ENCODE measurements at places on chromosomes 3 and 15. TPM values are rescaled to one million over a fixed set of nuclear protein-coding genes. Genes with fewer than 3 reads are reported as not detected.

GRCh38 chr3:48047841-48048464 lies 31.7 kb upstream of the MAP4 start:
- H3K36me3 ChIP-seq = no peaks in the 10 kb centered on the region
- no peaks in the 10 kb centered on the region for H3K4me1 ChIP-seq
- no peaks in the 10 kb centered on the region for H3K27me3 ChIP-seq

GRCh38 chr3:126481808-126482502 lies 6.3 kb upstream of the ZXDC start:
- H3K27ac ChIP-seq = no peak overlapping the region
- DNase-seq = no peak
- no peaks in the 10 kb centered on the region for H3K36me3 ChIP-seq
- no peaks in the 10 kb centered on the region for H3K27me3 ChIP-seq
- H3K4me3 ChIP-seq = no peak overlapping the region
- H3K4me1 ChIP-seq = peaks cover 22% of the 10 kb centered on the region

DNA sequence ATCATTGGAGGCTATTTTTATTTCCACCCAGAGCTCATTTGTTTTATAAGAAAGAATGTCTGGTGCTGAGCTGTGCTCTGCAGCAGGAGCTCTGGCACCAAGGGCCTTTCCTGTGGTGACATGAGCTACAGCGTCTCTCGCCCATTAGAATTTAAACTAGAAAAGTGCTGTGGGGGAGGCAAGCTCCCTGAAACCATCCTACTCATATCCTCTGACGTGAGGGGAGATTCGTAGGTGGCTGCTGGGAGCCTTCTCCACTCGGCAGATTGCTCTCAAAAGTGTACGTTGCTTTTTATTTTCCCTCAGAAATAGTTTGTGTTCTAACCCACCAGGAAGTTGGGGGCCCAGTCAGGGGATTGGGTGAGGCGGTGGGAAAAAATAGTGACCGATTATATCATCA lies 76.3 kb upstream of the ARHGEF3 start:
- 0 out of 2 replicates have a peak, but pooled peaks cover 2% of the 10 kb centered on the region for H3K4me1 ChIP-seq
- DNase-seq = no peak
- no peak overlapping the region for H3K4me3 ChIP-seq
- H3K27me3 ChIP-seq = no peaks in the 10 kb centered on the region

GRCh38 chr15:76078285-76078877 lies 18.6 kb downstream of the TMEM266 start:
- H3K27me3 ChIP-seq = no peaks in the 10 kb centered on the region
- no peak overlapping the region for H3K27ac ChIP-seq
- no peaks in the 10 kb centered on the region for H3K4me1 ChIP-seq
- H3K36me3 ChIP-seq = no peaks in the 10 kb centered on the region

DNA sequence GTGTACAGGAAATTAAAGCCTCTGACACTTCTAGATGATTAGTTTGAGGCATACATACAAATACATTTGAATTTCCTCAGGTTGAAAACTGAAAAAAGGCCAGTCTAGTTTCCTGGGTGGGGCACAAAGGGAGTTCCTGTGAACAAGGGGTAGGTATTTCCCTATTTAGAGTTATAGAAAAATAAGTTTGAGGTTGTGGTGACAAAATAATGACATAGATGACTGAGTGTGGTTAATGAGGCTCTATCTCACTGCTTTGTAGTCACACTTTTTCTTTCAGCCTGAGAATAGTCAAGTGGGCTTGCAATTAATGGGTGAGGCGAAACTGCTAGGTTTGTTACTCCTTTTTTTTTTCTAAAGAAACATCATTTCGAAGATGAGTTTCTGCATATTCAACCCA lies 4.3 kb downstream of the SLCO3A1 start:
- no peak for DNase-seq
- peaks cover 9% of the 10 kb centered on the region for H3K4me1 ChIP-seq
- H3K27ac ChIP-seq = no peak overlapping the region

DNA sequence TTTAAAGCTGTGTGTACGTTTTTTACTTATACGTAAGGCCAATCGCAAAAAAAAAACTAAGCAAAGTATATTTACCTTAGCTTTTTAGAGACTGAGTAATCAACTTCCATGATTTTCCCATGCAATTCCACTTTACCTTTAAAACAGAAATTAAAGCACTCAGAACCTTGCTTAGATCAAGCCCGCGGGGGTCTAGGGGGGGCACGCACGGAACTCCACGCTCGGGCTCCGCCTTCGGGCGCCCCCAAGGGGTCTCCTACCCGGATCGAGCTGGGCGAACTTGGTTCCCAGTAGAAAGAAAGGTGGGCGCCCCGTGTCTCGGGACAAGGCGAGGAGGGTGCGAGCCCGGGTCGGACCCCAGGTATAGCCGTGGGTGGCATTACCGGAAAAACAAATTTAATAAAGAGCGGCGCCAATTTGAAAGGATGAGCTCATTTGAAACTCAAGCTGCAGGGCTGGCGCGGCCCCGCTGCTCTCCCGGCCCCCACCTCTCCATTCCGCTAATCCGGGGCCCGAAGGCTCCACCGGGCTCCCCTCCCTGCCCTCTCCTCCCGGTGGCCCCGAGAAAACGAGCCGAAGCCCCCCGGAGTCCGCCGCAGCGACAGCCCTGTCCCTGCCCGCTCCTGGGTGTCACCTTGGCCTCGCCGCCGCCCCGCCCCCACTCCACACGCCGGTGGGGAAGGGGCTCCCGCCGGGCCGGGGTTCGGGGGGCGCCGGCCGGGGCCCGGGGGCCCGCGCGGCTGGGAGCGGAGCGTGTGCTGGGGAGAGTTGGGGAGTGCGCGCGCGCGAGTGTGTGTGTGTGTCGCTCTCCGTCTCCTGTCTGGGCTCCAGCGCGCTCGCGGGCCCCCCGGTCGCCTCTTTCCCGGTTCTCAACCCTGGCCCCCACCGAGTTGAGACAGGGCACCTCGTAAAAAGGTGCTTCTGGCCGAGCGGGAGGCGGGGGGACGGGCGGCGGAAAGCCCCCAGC lies 1.5 kb downstream of the IGF2BP2 start:
- peaks cover 6% of the 10 kb centered on the region for H3K27me3 ChIP-seq
- H3K4me3 ChIP-seq = peak overlapping the region; percentile 99
- DNase-seq = peak; percentile 69
- peaks cover 2% of the 10 kb centered on the region for H3K36me3 ChIP-seq

DNA sequence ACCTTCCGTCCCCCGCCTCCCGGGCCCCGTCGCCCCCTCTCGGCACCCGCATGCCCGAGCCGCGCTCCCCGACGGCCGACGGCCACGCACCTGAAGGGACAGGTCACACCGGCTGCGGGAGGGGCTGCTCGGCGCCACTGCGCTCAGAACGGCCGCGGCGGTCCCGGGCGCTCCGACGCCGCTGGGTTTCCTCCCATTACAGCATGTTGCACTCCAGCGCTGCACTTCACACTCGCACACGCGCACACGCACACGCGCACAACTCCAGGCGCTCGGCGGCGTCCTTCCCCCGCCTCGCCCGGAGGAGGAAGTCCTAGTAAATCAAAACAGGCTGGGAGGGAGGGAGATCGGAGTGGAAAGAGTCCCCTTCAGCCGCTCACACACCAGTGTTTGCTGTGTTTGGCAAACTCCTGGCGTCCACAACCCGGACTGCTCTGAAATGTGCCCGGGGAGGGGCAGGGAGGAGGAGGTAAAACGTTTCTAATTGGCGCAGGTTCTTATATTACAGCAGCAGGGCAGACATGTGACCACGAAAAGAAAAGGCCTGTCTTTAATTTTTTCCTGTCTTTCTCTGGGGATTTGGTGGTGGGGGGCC lies 76.7 kb upstream of the VGLL4 start:
- H3K36me3 ChIP-seq = no peaks in the 10 kb centered on the region
- no peaks in the 10 kb centered on the region for H3K27me3 ChIP-seq
- peaks cover 3% of the 10 kb centered on the region for H3K4me1 ChIP-seq
- H3K27ac ChIP-seq = no peak overlapping the region
- H3K4me3 ChIP-seq = peak overlapping the region; percentile 81

- no peaks in the 10 kb centered on the region for H3K27me3 ChIP-seq
- DNase-seq = no peak
- no peak overlapping the region for H3K4me3 ChIP-seq
- H3K27ac ChIP-seq = no peak overlapping the region
Measured at GRCh38 chr3:108283006-108283405, 13.3 kb upstream of the HHLA2 start.

GRCh38 chr15:40763801-40764628 lies at the start of gene GCHFR:
Gene GCHFR, plus strand, starts transcription at chr15:40764068. Its CDS starts 113 bp downstream, at chr15:40764181.
- H3K36me3 ChIP-seq = no peaks in the 10 kb centered on the region
- no peak within 1 kb of the TSS for H3K27ac ChIP-seq
- peaks cover 15% of the 10 kb centered on the region for H3K4me1 ChIP-seq
- DNase-seq = peak; percentile 86

DNA sequence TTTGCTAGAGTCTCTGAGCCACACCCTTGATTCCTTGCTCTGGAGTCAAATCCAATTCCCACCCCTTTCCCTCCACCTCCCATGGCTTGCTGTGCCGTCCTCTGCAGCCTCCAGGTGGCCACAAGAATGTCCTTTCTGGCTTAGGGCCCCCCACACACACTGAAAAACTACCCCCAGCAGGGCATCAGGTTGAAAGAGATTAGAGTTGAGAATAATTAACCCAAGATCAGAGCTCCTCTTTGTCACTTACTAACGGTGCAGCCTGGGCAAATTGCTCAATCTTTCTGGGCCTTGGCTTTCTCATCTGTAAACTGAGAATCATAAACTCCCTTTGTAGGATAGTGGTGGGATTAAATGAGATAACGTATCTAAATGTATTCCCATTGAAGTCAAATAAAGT lies 78.5 kb downstream of the MRPL46 start:
- no peaks in the 10 kb centered on the region for H3K36me3 ChIP-seq
- H3K27me3 ChIP-seq = no peaks in the 10 kb centered on the region
- no peak for DNase-seq
- no peak overlapping the region for H3K4me3 ChIP-seq

DNA sequence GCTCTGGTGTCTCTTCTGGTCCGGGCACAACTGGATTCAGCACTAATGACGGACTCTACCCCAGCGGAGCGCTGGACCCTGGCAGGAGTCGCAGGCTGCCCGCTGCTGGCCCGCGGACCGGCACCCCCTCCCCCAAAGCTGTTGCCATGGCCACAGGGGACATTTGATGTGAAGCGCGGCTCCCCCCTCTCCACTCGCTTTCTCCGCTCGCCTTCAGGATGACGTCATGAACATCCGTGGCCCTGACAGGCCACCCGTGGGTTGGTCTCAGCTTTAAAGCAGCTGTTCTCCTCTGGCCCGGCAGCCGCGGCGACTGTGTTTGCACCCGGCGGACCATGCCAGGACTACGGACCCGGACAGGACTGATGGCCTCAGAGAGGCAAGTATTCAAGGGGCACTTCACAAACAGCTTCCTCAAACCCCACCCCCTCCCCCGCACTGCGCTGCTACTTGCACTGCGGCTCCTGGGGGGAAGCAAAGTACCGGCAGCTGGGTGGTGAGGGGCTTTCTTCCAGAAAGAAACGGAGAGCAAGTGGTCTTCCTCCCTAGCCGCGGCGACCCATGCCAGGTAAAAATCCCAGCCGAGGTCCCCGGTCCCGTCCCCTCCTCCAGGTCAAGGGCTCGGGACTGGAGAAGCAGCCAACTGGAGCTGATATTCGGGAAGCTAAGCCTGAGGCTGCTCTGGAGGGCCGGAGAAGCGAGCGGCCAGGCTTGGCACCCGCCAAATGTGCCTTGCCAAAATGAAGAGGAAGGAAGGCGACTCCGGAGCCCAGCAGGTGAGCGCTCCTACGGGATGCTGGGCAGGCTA lies 16.6 kb upstream of the AEN start:
- no peak for DNase-seq
- H3K4me3 ChIP-seq = peak overlapping the region; percentile 57
- H3K27me3 ChIP-seq = peaks cover 48% of the 10 kb centered on the region
- H3K27ac ChIP-seq = no peak overlapping the region
- no peaks in the 10 kb centered on the region for H3K36me3 ChIP-seq

DNA sequence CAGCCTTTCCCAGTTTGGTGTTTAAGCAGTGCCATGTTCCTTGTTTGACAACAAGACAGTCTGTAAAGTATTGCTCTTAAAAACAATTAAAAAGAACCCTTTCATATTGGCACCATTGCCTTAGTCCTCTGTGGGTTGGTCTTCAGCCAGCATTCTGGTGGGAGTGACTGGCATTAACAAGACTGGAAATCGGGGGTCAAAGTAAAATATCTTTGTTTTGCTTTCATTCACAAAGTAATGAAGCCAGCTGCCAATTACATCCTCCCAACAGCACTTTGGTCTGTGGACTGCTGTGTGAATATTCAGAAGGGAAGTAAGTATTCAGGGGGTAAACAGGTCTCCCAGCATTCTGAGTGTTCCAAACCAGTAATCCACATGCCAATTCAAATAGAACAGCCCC lies 8.3 kb upstream of the VILL start:
- H3K27me3 ChIP-seq = no peaks in the 10 kb centered on the region
- no peaks in the 10 kb centered on the region for H3K36me3 ChIP-seq
- H3K4me3 ChIP-seq = no peak overlapping the region
- H3K4me1 ChIP-seq = no peaks in the 10 kb centered on the region
- H3K27ac ChIP-seq = no peak overlapping the region

The PCLAF gene
- 65.7 TPM for total RNA-seq

The UPK1B gene
- total RNA-seq = 0.67 TPM

The XCR1 gene
- total RNA-seq = not detected

The GPR149 gene
- total RNA-seq = not detected

The SMAD3 gene
- 11.1 TPM for total RNA-seq

The HMCES gene
- 46.7 TPM for total RNA-seq

The FAM81A gene
- 3.0 TPM for total RNA-seq
